ENCODE measurements at places on chromosomes 2 and 18.

DNA sequence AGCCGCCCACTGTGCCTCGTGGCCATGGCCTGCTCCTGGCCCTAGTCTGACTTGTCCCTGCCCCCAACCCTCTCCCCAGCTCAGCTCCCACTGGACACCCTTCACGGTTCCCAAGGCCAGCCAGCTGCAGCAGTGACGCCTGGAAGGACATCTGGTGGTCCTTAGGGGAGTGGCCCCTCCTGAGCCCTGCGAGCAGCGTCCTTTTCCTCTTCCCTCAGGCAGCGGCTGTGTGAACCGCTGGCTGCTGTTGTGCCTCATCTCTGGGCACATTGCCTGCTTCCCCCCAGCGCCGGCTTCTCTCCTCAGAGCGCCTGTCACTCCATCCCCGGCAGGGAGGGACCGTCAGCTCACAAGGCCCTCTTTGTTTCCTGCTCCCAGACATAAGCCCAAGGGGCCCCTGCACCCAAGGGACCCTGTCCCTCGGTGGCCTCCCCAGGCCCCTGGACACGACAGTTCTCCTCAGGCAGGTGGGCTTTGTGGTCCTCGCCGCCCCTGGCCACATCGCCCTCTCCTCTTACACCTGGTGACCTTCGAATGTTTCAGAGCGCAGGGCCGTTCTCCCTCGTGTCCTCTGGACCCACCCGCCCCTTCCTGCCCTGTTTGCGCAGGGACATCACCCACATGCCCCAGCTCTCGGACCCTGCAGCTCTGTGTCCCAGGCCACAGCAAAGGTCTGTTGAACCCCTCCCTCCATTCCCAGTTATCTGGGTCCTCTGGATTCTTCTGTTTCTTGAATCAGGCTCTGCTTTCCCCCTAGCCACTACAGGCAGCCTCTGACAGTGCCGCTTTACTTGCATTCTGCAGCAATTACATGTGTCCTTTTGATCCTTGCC lies 35.8 kb downstream of the ANO7 start:
- DNase-seq, result no peak

GRCh38 chr2:42199626-42200025 lies 30.5 kb downstream of the EML4 start:
- DNase-seq, result no peak

DNA sequence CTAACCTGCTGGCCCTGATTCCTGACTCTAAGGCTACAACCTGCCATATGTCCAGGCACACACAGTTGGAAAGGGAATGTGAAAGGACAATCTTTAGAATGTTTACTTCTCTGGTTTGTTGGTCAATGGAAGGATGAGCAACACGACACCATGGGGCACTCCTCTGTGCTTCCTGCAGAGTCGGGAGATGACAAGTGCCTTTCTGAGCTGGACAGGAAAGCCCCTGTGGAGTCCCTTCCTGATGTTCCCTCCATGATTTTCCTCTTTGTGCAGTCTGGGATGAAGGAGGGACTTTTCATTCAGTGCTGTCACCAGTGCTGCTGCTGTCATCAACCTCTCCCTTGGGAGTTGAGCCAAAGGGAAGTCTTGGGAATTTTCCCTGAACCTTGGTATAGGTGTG lies 22.6 kb upstream of the SERPINB7 start:
- DNase-seq, result no peak

- DNase-seq, result no peak
Measured at GRCh38 chr2:167293943-167294775, 405.9 kb downstream of the XIRP2 start.

- no peak for DNase-seq
Measured at GRCh38 chr2:210663631-210664089, 107.3 kb downstream of the CPS1 start.

- DNase-seq, result peak; percentile 45
Measured at GRCh38 chr2:134669731-134670669, 48.8 kb downstream of the TMEM163 start.

- DNase-seq, result no peak
Measured at GRCh38 chr2:181607629-181608590, 49.0 kb downstream of the CERKL start.

DNA sequence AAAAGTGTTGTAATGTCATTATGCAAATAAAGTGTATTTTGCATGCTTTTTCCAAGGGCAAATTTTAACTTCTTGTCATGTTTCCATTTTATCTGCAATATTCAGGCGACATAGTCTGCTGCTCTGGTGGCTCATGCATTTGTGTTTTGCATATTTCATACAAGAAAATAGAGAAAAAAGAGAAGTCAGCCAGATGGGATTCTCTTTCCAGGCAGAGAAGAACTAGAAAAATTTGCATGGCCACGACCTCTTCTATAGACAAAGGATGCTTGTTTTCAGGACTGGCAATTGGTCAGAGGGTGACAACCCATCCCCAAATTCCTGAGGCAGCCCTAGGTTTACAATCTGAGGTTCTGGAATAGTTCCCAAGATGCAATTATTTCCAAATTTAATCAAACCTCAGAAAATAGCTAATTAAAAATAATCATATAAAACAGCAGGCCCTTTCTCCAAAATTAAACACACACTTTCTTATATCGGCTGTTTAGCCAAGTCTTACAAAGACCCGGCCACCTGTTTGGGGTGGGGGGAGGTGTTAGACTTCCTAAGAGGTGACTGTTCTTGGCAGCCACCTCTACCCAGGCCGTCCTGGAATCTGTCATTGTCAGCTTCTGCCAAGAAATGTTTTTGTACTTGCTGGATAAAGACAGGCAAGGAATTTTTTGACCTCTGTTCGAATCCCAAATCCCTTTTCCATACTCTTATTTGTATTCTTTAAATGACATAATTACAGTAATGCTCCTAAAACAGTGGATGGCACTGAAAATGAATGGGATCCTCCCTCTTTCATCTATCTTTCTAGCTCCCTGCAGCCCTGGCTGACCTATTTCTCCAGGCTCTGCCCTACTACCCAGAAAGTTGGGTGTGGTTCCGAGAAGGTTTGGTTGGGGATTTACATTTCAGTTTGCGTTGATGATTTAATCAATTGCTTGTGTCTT lies 20.8 kb upstream of the SOS1 start:
- DNase-seq, result no peak

DNA sequence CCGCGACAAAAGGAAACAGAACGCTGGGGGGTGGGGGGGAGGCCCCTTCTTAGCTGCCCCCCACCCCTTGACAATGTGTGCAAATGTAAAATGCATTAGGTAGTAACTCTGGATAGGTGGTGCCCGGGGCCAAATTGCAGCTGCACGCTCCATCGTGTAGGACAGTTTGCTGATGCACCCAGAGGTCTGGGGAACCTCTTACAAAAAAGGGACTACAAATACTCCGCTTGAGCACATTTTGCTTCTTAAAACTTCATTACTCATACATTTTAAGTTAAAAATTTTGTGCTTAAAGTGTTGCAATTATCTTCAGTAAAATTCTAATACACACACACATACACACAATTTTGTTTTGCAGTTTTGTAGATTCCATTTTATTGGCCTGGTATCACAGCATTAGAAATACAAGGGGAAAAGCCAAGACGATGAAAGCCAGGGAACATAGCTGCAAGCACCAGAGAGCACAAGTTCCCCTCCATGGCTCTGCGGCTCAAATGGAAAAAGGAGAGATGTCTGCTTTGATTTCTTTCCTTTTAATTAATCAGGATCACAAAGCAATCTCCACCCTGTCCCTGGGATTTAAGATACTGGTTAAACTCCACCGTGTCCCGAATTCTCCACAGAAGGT lies 582.1 kb downstream of the ZEB2 start:
- no peak for DNase-seq

DNA sequence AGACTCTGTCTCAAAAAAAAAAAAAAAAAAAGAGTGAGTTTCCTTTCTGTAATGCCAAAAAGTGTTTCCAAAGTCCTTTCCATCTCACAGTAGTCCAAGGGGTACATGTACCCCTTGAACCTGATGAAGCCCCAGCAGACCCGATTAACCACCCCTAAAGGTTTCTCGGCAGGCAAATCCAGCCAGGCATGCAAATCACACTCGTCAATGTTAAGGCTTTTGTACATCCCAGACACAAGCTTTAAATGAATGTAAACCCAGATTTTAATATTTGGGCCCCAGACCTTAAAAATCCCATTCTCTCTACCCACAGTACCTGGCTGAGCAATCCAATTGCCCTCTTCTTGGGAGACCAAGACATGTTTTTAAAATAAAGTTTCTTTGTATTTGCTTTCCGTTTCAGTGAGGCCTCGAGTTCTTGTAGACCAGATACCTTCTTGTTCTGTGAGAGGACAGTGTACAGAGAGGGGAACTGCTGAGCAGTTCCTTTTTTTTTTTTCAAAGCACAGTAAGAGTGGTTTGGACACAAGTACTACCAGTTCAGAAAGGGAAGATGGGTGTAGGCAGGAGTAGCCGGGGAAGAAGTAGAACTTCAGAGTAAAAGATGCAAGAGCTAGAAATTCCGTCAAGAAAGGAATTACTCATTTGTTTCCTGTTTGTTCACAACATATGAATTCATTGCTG lies at the start of gene NLRC4:
TSS of gene NLRC4 (minus strand) at position 465 of the 684 bp plus-strand sequence. CDS start 8,111 bp downstream, outside the sequence.
- no peak for DNase-seq

- DNase-seq, result no peak
Measured at GRCh38 chr2:164898475-164898874, 56.9 kb downstream of the SLC38A11 start.

GRCh38 chr2:72141032-72141645 lies 6.5 kb downstream of the CYP26B1 start:
- DNase-seq, result no peak

DNA sequence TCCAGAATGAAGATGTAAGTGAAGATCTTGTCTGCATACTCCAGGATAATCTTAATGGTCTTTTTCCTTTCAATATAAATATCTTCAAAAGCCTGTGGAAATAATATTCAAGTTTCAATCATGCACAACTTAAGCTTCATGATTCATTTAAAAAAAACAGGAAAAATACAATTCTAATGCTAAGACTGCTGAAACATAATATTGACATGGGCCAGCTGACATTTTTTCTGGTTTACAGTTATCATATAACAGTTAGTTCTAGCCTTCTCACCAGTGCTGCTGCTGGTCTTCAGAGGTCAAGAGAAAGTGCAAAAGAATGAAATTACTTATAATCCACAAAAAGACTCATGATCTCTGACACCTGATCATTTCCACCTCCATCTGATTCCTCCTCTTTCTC lies 110.4 kb upstream of the SCN1A start:
- no peak for DNase-seq

- no peak for DNase-seq
Measured at GRCh38 chr2:35416391-35417140, 939.0 kb upstream of the CRIM1 start.

DNA sequence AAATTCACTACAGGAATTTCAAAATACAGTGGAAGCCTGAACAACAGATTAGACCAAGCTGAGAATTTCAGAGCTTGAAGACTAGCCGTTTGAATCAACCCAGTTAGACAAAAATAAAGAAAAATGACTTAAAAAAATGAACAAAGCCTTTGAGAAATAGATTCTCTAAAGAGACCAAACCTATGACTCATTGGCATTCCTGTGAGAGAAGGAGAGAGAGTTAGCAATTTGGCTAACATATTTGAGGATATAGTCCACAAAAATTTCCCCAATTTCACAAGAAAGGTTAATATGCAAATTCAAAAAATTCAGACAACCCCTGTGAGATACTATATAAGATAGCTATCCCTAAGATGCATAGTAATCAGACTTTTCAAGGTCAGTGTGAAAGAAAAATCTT lies 78.0 kb downstream of the MYO3B start:
- DNase-seq, result no peak

- no peak for DNase-seq
Measured at GRCh38 chr2:129870685-129871241, 108.7 kb upstream of the RAB6C start.

- no peak for DNase-seq
Measured at GRCh38 chr2:3256605-3257004, 121.0 kb downstream of the EIPR1 start.

DNA sequence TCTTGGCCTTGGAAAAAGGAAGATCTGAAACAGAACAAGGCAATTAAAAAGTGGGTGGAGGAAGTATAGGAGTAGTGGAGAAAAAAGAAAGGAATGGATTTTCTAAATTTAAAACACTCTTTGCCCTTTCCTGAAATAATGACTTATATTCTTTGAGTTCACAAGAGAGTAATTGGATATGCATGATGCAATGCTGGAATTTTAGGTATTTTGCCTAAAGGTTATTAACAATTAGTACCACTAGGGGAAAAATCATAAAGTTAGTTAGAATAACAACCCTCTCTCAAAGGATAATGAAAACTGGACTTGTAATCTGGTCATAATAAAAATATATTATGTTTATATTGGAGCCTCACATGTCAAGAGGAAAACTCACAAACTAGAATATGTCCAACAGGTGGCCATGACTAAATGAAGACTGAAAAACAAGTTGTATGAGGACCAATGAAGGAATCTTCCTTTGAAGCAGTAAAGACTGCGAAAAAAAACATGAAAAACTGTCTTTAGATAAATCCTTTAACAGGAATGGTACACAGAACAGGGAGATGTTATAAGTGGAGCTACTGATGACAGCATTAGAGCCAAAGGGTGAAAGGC lies 281.8 kb downstream of the NCKAP5 start:
- DNase-seq, result no peak

- no peak for DNase-seq
Measured at GRCh38 chr18:22601481-22601880, 183.8 kb upstream of the CTAGE1 start.

GRCh38 chr2:37405781-37406180 lies 61.4 kb downstream of the QPCT start:
- no peak for DNase-seq

DNA sequence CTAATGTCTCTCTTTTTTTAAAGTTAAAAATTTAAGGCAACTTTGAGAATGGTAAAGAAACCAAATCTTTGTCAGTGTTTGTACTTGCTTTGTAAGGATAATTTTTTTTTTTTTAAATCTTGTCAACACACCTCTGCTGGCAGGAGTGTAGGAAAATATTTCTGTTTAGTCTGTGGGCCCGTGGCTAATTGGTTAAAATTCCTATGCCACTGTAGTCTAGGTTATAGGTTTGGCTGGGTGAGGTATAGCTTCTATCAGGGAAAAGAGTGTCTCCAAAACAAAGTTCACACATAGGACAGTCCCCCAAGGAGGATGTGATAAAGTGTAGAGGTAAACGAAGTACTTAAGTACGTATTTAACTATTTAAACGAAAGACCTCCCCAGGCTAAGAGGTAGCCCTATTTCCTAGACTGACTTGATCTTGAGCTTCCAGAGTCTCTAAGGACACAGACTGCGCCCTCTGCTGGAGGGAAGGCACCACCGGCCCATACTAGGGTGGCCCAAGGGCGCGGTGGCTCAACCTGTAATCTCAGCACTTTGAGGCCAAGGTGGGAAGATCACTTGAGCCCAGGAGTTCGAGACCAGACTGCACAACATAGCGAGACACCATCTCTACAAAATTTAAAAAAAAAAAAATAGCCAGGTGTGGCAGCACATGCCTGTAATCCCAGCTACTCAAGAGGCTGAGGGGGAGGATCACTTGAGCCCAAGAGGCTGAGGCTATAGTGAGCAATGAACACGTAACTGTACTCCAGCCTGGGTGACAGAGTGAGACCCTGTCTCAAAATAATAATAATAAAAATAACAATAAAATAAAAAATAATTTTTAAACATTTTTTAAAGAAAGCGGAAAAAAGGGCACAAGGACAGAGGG lies 8.9 kb downstream of the TEX44 start:
- peak; percentile 77 for DNase-seq
